CD4-positive, alpha-beta T cell treated with Interleukin-6 at 100 ng/mL for 8 hours (primary cell): ENCODE measurements at places on chromosomes 3 and 15.

- DNase-seq = no peak
Observed at GRCh38 chr3:112407888-112408702, 75.1 kb downstream of the CD200 start.

GRCh38 chr3:126858887-126859286 is 124.0 kb upstream of the PLXNA1 start:
- DNase-seq = no peak

DNA sequence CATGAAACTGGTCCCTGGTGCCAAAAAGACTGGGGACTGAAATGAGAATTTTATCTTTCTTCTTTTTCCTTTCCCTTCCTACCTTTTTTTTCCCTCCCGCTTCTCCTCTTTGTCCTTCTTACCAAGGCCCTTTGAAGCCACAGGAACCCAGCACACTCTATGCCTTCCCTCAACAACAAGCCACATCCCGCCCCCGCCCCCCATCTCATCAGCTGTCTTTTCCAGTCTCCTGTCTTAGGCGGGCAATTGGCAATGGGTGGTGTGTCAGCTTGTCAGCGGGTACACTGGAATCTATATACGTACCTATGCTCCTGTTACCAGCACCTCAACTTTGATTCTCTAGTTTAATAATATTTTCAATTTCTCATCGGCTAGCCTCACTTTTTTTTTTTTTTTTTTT is 56.3 kb upstream of the CHD2 start:
- DNase-seq = peak; percentile 20

GRCh38 chr15:62344806-62345539 is 179.9 kb upstream of the C2CD4B start:
- peak; percentile 24 for DNase-seq

DNA sequence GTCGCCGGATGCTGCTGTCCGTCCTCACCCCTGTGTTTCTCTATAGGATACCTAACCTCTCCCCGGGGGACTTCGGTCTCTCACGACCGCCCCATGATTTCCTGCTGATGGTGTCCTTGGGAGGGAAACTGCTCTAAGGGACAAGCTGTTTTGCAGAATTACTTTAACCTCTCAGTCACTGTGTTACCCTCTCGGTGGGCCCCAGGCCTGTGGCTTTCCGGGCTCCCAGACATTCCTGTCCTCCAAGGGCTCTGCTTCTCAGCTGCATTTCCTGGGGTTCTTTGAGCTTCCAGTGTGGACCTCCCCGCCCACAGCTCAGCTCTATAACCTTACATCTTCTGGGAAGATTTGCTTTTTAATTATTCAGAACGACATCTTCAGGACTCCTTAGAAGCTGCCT is 40.9 kb downstream of the CHST2 start:
- no peak for DNase-seq

GRCh38 chr3:45760878-45761711 is 35.2 kb downstream of the SLC6A20 start:
- peak; percentile 42 for DNase-seq

- DNase-seq = no peak
Observed at GRCh38 chr3:47664519-47664918, 85.9 kb upstream of the CSPG5 start.

DNA sequence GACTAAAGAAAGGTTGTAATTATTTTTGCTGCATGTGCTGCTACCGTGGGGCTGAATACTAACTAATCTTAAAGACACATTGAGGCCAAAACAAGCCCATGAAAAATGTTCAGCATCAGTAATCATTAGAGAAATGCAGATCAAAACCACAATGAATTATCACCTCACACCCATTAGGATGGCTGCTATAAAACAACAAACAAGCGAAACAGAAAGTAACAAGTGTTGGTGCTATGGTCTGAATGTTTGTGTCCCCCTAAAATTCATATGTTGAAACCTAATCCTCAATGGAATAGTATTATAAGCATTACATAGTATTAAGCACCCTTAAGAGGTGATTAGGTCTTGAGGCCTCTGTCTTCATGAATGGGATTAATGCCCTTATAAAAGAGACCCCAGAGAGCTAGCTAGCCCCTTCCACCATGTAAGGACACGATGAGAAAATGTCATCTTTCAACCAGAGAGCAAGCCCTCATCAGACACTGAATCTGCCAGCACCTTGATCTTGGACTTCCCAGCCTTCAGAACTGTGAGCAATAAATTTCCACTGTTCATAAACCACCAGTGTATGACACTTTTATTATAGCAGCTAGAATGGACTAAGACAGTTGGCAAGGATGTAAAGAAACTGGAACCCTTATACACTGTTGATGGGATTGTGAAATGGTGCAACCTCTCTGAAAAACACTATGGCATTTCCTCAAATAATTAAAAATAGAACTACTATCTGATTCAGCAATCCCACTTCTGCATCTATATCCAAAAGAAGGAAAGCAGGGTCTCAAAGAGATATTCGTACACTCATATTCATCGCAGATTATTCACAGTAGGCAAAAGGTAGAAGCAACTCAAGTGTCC is 76.1 kb downstream of the REC114 start:
- no peak for DNase-seq

DNA sequence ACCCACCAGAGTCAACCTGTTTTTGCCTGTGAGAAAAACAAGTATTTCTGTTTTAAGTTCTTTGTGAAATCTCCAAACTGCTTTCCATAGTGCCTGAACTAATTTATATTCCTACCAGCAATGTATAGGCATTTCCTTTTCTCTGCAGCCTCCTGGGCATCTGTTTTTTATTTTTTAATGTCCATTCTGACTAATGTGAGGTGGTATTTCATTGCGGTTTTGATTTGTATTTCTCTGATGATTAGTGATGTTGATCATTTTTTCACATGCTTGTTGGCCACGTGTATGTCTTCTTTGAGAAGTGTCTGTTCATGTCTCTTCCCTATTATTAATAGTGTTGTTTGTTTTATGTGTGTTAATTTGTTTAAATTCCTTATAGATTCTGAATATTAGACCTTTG is 820.5 kb downstream of the MCTP2 start:
- no peak for DNase-seq

DNA sequence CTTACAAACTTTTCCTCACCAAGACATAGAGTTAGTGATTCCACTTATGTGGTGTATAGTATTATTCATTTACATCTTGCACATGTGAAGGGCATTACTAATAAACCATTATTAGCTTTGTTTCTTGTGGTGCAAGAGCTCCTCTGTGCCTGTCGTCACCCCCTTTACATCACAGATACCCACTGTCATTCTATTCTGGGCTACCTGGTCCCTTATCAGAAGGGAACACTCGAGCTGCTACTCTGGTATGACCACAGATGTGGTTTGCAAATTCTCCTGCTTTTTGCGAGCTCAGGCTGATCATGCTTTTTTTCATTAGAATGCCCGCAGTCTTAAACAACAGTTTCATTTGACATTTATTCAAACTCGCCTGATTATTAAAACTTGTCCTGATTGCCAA is 13.9 kb upstream of the SENP2 start:
- DNase-seq = no peak

DNA sequence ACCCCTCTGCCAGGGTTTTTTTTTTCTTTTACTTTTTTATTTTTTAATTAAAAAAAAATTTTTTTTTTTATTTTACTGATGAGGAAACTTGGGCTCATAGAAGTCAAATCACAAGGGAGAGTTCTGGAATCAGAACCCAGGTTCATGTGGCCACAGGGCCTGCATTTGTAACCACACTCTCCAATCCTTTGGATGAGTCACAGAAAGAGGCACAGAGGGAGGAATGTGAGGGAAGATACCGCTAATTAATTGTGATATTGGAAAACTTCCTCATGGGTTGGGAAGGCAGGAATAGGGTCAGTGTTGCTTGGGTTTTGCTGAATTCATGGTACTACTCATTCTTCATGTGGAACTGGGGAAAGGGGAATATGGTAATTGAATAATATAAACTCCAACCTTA is 132.9 kb upstream of the SLC6A11 start:
- DNase-seq = no peak

DNA sequence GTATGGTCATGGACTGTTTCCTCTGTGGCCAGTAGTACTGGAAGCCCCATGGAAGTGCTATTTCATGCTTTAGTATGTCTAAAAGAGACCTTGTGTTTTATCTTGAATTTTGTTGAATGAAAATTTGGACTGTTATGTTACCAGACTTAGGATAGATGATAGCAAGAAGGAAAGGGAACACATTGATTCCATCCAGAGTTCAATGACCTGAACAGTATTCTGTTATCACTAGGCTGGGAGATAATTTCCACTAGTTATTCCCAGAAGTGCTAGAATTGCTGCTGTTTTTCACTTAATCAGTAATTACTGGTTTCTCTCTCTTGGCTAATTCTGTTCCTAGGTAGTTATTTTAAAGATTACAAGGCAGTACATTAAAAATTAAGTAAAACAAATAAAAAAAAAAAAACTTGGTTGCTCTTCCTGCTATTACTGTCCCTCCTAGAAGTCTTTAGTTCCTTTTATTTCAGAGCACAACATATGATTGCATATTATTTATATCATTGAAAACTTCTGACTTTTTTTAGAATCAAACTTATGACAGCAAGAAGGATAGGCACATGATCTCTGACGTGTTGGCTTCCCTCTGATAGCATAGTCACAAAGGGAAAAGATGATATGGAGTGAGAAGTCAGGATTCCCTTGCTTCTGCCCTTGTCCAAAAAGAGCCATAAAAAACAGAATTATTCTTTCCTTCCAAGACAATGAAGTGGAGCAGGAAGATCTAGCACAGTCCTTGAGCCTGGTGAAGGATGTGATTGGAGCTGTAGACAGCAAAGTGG is 72.2 kb downstream of the KLHL25 start:
- no peak for DNase-seq

GRCh38 chr15:36961956-36962355 is 138.4 kb downstream of the MEIS2 start:
- no peak for DNase-seq

DNA sequence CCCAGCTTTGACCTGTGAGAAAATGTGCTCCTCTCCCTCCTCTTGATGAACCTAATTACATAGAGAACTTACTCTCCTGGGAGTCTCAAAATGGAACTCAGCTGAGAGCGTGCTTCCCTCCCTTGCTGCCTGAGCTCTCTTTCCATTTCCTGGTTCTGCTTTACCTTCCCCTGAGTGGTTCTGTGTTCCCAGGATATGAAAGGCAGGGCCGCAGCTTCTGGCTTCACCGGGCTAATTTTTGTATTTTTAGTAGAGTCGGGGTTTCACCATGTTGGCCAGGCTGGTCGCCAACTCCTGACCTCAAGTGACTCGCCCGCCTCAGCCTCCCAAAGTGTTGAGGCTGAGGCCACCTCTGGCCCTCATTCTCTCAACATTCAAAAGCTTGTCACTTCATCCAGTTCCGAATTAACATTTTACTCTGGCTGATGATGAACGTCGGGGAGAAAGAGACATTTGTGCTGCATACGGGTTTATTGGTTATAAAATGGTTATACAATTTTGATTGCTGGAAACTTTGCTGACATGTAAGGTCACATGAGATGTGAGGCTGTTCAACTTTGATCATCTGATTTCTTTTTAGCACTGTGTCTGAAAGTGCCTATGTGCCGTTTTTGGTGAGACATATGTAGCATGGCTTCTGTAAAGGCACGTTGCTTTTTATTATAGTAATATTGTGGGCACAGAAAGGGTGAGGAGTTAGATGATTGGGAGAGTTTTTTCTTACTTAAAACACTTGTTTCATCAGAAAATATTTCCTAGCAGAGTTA is 6.6 kb downstream of the PLS1 start:
- DNase-seq = no peak

GRCh38 chr3:36933540-36934296 is 11.1 kb downstream of the TRANK1 start:
- DNase-seq = no peak

DNA sequence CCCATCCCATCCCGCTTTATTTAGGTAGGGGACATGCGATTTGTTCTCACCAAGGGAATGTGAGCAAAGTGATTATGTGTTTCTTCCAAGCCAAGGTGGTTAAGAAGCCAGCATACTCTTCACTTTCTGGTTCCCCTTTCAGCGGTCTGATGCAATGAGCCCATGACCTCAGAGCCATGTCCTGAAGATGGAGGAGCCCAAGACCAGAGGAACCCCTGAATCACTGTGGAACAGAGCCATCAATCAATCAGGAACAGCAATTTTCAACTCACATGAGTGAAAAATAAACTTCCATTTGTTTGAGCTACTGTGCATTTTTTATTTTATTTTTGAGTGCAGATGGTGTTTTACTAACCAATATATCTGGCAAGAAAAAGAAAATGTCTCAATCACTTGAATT is 10.8 kb downstream of the THRB start:
- no peak for DNase-seq

DNA sequence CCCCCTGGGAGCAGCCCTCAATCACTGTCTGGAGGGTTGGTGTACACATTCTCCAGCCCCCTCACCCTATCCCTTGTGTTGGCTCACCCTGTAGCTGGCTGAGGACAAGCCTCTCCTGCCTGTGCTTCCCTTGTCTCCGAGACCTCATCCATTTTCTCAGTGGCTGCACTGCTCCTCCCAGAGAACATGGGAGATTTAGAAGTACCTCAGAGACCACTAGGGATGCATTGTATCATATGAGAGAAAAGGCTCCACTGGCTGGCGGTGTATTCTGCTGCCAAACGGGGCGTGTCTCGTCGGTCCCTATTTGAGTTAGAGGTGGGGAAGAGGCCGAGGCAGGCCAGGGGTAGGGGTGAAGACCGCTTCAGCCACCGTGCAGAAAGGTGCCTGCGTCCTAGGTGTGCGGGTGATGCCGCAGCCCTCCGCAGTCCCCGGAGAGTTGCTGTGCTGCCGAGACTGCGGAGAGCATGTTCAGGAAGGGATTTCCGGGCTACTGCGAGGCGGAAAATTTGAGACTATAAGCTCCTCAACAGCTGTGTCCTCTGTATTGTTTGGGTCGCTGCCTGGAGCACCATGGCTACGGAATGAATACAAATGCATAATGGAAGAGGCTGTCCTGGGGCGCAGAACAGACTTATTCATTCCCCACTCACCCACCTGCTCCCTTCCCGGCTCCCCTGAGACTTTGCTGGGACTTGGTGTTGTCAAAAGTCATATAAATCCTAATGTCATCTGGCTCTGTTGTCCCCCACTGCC is 43.8 kb downstream of the SPSB4 start:
- no peak for DNase-seq

DNA sequence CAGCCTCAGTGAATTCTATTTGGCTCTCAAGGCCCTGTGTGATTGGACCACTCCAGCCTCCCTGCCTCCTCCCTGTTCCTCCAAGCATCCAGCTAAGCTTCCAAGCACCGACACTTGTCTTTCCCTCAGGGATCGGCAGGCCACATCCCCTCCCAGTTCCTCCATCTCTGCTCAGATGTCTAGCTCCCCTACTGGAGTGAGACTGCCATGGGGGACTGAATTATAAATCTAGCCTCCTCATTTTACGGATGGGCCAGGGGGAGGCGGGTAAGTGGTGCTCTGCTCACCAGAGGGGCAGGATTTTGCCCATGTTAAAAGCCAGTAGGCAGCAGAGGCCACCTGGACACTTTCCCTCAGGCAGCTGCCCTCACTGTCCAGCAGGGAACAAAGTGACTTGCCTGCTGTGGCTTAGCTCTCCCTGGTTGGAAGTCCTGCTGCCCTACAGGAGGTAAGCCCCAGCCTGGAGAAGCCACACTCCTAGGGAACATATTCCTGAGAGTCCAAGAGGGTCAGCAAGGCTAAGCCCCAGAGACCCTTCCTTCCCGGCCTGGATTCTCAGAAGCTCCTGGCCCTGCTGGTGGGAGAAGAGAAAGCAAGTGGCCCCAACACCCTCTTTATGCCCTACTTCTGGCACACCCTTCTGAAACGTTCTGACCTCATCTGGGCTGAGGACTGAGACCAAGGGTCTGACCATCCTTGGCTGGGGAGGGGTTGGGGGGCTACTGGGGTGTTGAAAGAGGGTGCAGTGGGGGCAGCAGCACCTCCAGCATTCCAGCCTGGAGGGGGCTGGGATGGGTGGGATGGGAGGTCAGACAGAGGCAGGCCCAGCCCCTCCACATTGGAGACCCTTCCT is 9.1 kb upstream of the HHATL start:
- DNase-seq = no peak

- DNase-seq = no peak
Observed at GRCh38 chr3:191070762-191071403, 128.2 kb upstream of the OSTN start.
